ENCODE measurements at places on chromosomes 12 and 14.

- no peak for DNase-seq
Measured at GRCh38 chr12:6899427-6899826, 5.2 kb upstream of the LRRC23 start.

DNA sequence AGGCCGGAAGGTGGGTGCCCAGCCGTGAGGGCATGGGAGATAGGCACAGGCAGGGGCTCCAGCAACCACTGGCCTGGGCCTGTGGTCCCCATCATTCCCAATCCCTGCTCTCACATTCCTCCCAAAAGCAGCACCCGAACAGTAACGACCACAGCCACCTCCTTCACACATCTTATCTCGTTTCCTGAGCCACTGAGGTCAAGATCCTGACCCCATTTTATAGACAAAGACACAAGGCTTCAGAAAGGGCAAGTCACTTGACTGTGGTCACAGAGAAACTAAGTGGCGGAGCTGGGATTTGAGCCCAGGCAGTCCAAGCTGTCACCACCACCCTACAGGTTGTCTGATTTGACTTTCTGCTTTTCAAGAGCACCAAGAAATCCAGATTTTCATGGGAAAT, 38.9 kb downstream of the DTX1 start:
- DNase-seq: no peak

GRCh38 chr14:55532645-55533344, 47.2 kb upstream of the KTN1 start:
- no peak for DNase-seq

- no peak for DNase-seq
Measured at GRCh38 chr12:65586796-65587195, 237.5 kb upstream of the HMGA2 start.

- no peak for DNase-seq
Measured at GRCh38 chr14:100073576-100074430, 8.6 kb downstream of the EVL start.

DNA sequence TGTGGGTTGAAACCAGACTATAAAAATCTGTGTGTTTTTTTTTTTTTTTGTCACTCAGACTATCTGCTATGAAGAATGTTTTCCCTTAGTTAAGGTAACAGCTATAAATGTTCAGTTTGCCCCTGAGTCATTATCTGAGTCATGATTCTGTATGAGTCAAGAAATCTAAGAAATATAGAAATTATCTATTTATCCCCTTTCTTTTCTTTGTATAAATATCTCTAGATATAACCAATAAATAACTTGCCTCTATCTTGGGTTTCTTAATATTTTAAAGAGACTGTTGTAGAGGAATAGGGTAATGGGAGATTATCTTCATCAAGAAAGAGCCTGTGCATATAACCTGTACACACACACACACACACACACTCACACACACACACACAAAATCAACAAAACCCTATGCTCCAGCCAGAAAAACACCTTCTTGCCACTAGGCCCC, 161.7 kb upstream of the EEA1 start:
- no peak for DNase-seq

- DNase-seq: no peak
Measured at GRCh38 chr14:60197629-60198303, 32.6 kb upstream of the DHRS7 start.

GRCh38 chr14:35229084-35229791, 62.9 kb upstream of the PSMA6 start:
- no peak for DNase-seq

GRCh38 chr12:52232674-52233461, at the start of gene KRT7:
TSS of gene KRT7 (plus strand) at chr12:52233243. CDS start at chr12:52233297, 54 bp downstream.
- DNase-seq: no peak

- DNase-seq: no peak
Measured at GRCh38 chr12:123813349-123813748, 51.2 kb downstream of the DNAH10 start.

GRCh38 chr12:82593901-82594396, 92.8 kb upstream of the TMTC2 start:
- DNase-seq: no peak

GRCh38 chr14:26233118-26233517, 364.7 kb downstream of the NOVA1 start:
- no peak for DNase-seq

GRCh38 chr12:45775465-45775864, 46.0 kb downstream of the ARID2 start:
- DNase-seq: no peak

DNA sequence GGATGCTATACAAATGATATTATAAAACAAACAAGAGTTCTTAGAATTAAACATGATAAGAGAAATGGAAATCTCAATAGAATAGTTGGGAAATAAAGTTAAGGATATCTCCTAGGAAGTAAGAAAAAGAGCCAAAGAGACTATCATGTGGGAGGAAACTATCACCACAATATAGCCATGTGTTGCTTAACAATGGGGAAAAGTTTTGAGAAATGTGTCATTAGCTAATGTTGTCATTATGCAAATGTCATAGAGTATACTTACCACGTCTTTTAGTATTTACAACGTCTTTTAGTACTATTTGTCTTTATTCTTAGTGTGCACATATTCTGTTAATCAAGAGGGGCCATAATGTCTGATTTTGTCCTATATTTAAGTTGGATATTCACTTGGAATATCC, 58.7 kb downstream of the ZNF641 start:
- DNase-seq: no peak

GRCh38 chr12:104650541-104650940, 193.8 kb downstream of the CHST11 start:
- no peak for DNase-seq

DNA sequence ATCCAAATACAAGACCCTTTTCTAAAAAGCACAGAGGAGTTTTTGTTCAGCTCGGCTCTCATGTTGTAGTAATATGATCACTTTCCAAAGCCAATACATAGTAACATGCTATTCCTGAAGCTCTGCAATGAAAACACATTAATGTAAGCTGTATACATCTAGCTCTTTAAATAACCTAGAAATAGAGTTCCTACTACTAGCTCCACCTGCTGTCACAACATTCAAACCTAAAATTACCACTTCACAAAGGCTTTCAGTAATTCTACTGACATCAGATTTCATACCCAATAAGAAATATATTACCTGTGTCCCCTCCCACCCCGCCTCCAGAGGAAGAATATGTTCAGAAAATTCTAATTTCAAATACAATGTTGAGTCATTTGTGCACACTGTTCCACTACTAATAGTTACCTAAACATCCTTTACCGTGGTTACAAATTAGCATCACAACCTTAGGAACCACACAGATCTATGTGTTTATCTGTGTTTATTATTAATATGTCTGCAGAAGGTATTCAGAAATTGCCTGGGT, 17.8 kb downstream of the EFCAB11 start:
- DNase-seq: no peak

DNA sequence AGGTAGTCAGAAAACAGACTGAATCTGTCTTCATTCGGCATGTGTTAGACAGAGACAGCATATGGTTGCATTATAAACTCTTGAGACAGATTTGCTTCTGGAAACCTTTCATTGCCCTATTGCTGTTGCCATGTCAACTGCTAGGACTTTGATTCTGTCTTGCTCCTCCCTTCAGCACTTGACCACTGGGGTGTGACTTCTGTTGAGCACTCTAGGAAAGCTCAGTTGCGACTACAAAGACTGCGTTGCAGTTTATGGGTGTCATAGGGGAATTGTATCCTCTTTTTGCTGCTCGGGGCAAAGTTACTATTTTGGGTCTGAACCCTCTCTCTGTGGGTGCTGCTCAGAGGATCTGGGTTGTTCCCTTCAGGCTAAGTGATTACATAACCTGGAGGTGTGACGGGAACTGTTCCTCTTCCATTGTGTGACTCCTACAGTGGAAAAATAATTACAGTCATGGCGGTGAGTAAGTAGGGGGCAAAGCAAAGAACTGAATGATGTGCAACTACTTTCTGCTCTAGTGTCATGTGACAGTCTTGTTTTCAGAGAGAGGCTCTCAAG, 44.3 kb upstream of the TRIM9 start:
- no peak for DNase-seq

GRCh38 chr12:16330560-16330959, 16.9 kb upstream of the MGST1 start:
- DNase-seq: no peak

DNA sequence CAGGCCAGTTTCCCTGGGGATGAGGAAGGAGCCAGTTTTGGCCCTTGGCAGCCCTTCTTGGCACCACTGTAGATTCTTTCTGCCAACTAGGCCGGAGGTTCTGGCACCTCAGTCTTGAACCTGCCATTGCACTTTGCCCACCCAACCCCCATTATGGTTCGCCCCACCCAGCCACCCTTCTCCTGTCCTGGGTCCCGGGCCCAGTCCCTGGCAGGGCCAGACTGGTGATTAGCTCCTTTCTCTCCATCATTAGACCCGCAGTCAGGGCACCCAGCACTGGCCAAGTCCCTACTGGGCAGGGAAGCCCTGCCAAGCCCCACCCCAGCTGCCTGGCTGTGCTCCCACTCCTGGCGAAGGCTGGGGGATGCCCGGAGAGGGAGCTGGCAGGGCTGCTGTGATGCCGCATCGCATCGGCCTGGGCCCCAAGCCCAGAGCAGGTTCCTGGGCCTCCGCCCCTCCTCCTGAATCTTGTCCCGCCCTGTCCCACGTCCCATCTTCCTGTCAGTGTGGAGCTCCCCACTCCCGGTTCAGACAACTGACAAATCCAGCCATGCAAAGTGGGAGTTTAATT, 9.8 kb downstream of the FAM222A start:
- DNase-seq: no peak
